ENCODE measurements at places on chromosomes 11 and 22.

DNA sequence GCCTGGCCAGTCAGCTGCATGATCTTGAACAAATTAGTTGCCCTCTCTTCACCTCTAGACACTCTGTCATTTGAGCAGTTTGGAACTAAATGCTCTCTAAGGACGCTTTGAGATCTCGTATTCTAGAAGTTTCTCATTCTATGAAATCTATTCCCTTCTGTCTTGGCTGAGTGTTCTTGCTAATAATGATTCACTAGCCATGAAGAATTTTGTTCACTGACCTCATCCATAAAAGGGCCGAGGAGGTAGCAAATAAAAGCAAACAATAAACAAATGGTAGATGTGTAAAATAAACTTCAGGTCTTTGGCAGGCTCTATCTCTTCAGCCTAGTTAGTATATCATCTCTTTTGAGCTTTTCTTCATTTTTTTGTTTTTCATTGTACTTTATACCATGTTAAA, 76.6 kb downstream of the USP35 start:
- no peak for DNase-seq

DNA sequence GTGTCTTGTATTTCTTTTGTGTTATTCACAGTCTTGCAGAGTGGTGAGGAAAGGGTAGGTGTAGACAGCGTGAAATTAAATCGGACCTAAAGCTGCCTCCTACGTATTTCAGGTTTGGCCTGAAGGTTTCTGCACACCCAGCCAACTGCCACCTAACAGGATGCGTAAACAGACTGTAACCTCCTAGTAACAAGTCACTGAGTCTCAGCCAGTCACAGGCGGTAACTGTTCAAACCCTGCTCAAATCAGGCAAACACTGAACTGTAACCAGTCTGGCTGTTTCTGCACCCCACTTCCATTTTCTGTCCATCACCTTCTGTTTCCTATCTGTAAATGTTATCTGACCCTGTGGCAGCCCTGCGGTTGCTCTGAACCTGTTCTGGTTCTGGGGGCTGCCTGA, 87.1 kb downstream of the ADAMTS15 start:
- no peak for DNase-seq

- no peak for DNase-seq
Observed at GRCh38 chr11:1655168-1656060, 25.8 kb downstream of the KRTAP5-5 start.

- DNase-seq: peak; percentile 33
Observed at GRCh38 chr11:46308631-46309419, 31.4 kb downstream of the CREB3L1 start.

- no peak for DNase-seq
Observed at GRCh38 chr11:111166598-111166997, 78.9 kb upstream of the POU2AF2 start.

DNA sequence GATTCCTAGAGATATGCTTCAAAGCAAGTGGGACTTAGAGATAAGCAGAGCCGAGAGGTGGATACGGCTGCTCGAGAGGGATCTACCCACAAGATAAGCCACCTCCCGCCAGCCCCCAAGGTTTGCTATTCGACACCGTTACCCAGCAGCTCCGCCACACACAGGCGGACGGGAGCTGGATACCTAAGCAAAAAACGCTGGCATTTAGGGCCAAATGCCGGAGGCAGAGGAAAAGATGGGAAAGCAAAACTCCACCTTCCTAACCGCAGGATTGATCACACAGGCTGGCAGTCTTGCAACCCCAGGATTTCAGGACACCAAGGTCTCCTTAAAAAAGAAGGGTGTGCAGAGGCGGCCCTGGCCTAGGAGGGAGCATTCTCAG, 709 bp downstream of the FTH1 start:
- DNase-seq: no peak

DNA sequence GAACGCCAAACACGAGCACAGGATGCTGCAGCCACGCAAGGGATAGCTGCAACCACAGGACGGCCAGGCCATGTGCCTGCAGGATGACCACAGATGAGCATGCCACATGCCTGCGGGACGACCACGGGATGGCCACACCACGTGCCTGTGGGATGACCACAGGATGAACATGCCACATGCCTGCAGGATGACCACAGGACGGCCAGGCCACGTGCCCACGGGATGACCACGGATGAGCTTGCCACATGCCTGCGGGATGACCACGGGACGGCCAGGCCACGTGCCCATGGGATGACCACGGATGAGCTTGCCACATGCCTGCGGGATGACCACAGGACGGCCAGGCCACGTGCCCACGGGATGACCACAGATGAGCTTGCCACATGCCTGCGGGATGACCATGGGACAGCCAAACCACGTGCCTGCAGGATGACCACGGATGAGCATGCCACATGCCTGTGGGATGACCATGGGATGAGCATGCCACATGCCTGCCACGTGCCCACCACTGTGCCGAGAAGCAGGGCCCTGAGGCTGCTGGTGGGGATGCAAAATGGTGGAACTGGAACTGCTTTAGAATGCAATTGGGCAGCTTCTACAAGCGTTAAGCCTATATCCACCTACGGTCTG, 12.8 kb upstream of the MOB2 start:
- no peak for DNase-seq

- no peak for DNase-seq
Observed at GRCh38 chr11:44185522-44185921, 90.0 kb downstream of the EXT2 start.

DNA sequence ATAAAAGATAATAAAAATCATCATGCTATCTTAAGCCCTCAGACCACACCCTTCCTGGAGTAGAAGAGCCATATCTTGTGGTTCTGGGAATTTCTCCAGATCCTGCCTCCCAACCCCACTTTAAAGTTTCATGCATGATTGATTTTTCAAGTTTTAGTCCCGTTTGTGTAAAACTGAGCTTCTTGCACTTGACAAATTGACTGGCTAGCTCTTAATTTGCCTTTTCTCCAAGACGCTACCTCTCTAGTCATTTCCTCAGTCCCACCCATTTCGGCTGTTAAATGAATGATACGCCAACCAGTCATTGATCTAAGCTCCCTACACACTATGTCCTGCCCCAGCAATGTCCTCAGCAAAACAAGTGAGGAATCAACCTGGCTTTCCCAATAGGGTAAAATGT, 71.8 kb upstream of the TEAD1 start:
- DNase-seq: no peak

- no peak for DNase-seq
Observed at GRCh38 chr11:65471447-65471891, 27.4 kb upstream of the MALAT1 start.

GRCh38 chr11:35313066-35313759, 106.1 kb downstream of the SLC1A2 start:
- no peak for DNase-seq

GRCh38 chr22:20430720-20431510, 6.7 kb downstream of the SCARF2 start:
- peak; percentile 33 for DNase-seq

DNA sequence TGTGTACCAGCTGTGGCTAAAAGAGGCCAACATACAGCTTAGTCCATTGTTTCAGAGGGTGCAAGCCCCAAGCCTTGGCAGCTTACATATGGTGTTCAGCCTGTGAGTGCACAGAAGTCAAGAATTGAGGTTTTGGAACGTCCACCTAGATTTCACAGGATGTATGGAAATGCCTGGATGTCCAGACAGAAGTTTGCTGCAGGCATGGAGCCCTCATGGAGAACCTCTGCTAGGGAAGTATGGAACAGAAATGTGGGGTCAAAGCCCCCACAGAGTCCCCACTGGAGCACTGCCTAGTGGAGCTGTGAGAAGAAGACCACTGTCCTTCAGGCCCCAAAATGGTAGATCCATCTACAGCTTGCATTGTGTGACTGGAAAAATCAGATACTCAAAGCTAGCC, 42.2 kb upstream of the PTH start:
- no peak for DNase-seq
